ENCODE measurements at places on chromosomes 6 and 20.

DNA sequence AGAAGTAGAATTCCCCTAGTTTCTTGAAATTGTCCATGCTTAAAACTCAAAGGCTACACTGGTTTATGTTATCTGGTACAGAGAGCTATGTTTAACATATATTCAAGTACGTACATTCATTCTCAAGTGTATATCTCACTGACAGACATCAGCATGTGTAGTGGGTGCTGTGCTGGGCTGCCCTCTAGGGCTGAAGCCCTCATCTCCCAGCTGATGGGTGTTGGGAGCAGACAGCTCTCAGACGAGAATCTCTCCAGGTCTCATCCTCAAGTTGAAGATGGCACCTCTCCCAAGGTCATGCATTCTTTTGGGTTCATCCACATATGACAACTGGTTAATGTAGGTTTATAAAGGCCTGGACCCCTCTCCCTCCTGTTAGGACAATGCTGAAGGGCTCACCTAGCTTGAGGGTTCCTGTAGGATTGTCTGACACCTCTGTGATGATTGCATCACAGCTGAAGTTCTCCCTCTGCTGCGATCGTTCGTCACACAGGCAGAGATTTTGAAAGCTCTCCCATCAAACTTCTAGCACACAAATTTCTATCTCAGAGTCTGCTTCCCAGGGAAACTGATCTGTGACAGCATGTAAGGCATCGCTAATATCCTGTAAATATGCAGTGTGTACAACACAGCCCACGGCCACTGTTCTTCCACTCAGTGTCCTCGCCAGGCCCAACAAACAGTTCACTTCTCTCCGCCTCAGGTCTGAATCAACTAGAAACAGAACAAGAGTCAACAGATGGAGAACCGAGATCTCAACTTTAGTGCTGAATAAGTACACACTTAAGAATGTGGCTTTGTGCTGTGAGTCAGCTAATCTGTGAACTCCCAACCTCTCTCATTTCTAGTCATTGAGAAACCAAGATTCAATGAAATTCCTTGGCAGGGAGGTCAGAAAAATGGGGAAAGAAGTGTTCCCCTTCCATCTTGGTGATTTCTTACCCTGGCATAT, 43.2 kb downstream of the PREP start:
- no peak for DNase-seq

DNA sequence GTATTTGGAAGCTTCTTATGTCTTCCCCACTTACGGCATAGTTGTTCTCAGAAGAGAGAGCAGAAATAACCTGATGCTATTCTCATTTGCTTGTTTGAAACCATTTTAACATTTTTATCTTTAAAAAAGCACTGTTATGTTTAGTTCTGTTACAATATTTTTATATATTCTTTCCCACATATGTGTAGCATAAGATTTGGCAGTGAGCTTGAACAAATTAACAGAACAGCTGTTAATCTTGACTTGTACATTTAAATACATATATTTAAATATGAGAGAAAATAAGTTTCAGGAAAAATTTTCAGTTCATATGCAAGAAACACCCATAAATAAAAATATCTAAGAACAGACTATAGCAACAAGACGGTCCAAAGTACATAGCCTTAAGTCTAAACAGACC, 431.7 kb upstream of the IRAK1BP1 start:
- DNase-seq, result no peak

GRCh38 chr6:146813554-146813953, 214.8 kb downstream of the ADGB start:
- DNase-seq, result no peak

GRCh38 chr6:169529931-169530751, 171.7 kb downstream of the WDR27 start:
- DNase-seq, result no peak

DNA sequence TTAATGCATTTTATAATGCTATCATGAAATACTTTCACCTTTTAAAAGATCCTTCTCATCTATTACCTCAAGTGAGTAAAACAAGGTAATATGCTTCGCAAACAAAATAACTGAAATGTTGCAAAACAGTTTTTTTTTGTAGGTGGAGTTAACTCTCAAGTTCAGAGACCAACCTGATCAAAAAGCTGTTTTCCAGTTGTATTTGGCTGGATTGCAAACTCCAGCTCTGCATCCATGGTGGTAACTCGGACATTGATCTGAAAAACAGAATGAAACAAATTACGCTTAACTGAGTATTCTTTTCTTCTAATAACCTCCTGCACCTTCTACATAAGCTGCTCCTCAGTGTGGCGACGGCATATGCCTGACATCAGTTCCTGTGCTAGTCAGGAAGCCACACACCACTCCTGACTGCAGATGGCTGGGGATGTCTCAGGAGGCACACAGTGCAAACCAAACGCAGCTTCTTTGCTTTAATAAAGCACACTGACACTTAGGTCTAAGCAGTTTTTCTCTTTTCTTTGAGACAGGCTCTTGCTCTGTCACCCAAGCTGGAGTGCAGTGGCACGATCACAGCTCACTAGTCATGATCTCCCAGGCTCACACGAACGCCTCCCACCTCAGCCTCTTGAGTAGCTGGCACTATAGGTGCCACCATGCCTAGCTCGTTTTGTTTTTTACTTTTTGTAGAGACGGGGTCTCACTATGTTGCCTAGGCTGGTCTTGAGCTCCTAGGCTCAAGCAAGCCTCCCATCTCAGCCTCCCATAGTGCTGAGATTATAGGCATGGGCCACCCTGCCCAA, 29.9 kb downstream of the EZR start:
- DNase-seq, result no peak

GRCh38 chr6:135475292-135475886, 22.2 kb downstream of the AHI1 start:
- no peak for DNase-seq

GRCh38 chr6:132268209-132268608, 133.1 kb downstream of the MOXD1 start:
- DNase-seq, result no peak

DNA sequence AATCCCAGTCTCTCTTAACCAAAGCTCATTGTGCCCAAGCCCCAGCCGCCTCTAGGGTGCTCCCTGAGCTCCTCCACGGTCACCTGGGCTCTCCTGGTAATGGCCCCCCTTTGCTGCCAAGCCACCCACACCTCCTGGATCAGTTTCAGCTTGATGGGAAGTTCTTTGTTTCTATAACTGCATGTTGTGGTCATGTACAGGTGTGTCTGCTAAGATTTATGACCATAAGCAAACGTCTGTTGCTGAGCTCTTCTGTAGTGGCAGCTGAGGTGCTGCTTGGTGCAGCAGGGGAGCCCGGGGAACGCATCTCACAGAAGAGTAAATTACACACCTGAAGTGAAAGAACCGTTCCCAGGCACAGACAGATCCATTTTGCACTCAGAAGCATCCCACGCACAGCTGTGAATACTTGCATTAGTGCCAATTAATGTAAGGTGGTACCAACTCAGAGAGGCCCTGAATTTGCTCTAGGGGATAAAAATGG, 194.6 kb upstream of the ARID1B start:
- DNase-seq, result no peak
